ENCODE measurements at places on chromosomes 2 and 18.

GRCh38 chr18:56568986-56569385, 69.4 kb downstream of the TXNL1 start:
- no peak for DNase-seq

GRCh38 chr2:13106302-13106701, 389.6 kb downstream of the TRIB2 start:
- DNase-seq: no peak

DNA sequence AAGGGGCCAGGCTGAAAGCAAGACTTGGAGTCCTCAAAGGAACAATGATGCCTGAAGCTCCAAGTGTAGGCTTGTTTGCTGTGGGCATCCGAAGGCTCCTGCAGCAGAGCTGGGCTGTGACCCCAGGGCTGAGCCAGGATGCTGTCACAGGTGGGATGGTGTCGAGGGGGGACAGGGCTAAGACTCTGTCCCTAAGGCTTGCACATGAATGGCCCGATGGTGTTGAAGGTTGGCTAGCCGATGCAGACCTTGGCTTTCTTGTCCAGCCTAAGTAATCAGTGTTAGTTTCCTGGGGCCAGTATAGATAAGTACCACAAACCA, 251.0 kb downstream of the NDUFA10 start:
- DNase-seq: no peak

GRCh38 chr2:7427293-7428060, 510.3 kb downstream of the RNF144A start:
- DNase-seq: no peak

- DNase-seq: no peak
These were observed 28.2 kb upstream of the NARS1 start for GRCh38 chr18:57649556-57650500.

DNA sequence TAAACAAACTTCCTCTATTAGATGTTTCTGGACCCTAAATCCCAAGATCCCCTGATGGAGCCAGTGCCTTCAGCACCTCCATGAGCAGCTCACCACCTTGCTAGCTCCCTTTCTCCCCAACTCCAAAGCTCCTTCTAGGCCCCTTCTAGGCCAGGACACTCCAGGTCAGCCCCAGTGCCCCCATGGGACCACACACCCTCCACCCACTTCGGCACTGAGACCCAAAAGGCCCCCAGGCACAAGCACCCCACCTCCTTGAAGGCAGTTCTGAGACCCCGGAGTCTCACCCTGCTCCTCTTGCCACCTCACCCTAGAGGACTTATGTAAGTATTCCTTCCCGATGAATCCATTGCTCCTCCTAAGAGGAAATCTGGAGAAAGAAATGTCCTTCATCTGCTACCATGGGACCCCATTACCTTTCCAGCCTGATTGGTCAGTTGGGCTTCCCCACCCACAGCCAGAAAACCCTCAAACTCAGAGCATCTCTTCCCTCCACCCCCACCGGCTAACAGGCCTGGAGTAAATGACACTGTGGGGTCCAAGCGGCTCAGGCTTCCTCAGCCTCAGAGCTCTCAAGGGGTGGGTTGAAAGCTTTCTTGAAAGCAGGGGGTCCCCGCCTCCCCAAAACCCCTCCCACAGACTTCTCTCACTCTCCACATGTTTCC, 9.8 kb upstream of the ARMC9 start:
- no peak for DNase-seq

GRCh38 chr2:217816396-217816869, 186.4 kb downstream of the TNS1 start:
- DNase-seq: no peak

- DNase-seq: no peak
These were observed 75.6 kb upstream of the ITGB6 start for GRCh38 chr2:160275656-160276055.

- DNase-seq: no peak
These were observed 888 bp downstream of the VAMP5 start for GRCh38 chr2:85584857-85585780.

DNA sequence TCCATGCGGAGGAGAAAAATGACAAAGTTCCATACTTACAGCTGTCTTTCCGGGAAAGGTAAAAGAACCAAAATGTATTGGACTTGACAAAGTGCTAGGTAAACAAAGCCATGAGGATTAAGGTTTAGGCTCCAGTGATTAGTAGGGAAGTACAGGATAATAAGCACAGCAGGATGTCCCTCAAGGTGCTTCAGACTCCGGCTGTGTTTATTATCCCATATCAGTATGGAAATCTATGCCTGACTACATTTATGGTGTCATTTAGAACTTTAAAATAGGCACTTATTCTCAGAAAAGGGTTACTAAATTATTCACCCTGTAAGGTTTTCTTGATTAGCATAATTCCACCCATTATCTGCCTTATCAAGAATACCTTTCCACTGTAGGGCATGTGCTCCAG, 136.3 kb upstream of the CCDC68 start:
- DNase-seq: no peak

DNA sequence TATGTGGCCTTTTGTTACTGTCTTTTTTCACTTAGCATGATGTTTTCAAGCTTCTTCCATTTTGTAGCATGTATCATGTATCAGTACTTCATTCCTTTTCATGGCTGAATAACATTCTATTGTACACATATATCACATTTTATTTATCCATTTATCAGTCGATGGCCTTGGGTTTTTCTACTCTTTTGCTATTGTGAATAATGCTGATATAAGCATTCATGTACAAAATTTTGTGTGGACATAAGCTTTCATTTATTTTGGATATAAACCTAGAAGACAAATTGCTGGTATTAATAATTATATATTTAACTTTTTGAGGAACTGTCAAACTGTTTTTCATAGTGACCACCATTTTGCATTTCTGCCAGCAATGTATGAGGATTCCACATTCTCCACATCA, 201.1 kb downstream of the ACTR3 start:
- DNase-seq: no peak

DNA sequence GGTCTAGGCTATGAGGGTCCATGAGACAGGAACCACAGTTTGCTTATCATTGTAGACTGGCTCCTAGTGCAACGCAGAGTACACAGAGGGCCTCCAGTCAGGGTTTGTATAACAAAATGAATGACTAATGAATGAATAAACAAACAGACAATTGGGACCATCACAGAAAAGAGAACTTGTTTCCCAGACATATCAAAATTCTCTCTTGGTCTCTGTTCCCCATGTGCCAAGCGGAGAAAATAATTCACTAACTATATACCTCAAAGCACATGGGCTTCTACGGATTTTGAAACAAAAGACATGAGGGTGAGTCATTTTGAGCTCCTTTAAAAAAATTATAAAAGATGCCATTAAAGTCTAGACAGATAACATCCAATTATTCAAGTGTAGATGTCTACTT, 28.0 kb downstream of the INO80C start:
- DNase-seq: no peak

GRCh38 chr2:95319481-95320343, 22.6 kb downstream of the KCNIP3 start:
- no peak for DNase-seq

- DNase-seq: no peak
These were observed 14.2 kb upstream of the PTPN4 start for GRCh38 chr2:119745566-119745965.

- no peak for DNase-seq
These were observed 45.6 kb downstream of the REL start for GRCh38 chr2:60926741-60927552.
